ENCODE measurements at places on chromosomes 12 and 14. TPM values are rescaled to one million over a fixed set of nuclear protein-coding genes. Genes with fewer than 3 reads are reported as not detected.
A peak's percentile ranks its signal among the peaks of the same experiment; 100 is the strongest.

DNA sequence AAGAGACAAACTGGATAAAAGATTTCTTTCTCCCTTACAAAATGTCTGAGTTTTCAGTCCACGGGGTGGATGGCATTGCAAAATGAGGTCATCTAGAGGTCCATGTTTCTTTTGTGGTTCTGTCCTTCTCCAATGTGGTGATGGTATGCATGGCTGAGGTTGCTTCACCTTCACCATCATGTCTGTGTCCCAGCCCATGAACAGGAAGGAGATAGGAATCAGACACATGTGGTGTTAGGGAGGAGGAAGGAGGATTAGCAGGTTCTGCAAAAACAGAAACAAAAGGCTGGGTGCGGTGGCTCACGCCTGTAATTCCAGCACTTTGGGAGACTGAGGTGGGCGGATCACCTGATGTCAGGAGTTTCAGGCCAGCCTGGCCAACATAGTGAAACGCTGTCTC lies 11.0 kb upstream of the AEBP2 start:
- DNase-seq: no peak

DNA sequence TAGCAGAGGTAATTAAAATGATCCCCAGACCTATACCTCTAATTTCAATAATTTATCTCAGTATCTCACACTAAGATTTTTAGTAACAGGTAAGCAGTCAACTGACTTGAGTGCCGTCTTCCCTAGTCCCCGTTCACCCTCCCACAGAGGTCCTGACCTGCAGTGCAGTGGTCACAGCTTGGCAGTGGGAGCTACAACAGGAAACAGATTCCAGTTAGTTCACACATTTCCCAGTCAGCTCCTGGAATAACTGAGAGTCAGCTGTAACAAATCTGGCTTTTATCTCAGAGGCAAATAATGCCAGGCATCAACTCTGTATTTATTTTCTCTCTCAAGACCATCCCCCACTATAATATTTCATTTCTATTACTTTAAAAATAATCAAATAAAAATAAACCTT lies 308.2 kb downstream of the ATP23 start:
- no peak for DNase-seq

GLT1D1 gene
- 15.9 TPM for total RNA-seq

PTPRQ gene
- total RNA-seq: 0.30 TPM

- no peak for DNase-seq
Observed at GRCh38 chr14:85295318-85295717, 234.6 kb upstream of the FLRT2 start.

DNA sequence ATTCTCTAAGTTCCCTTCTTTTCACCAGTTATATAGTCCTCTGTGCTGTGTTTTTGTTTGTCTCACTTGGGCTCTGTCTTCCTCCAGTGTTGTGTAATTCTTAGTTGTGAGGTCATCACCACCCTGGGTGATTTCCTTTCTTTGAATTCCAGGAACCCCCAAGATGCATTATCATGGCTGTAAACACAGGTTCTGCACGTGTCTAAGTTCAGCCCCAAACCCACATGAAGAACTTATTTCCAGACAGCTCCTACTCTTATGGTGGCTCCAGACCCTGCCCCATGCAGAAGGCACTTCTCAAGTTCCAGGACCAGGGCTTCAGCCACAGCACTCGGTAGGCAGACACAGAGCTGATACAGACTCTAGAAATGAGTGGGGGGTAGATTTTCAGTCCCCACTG lies 560.5 kb downstream of the BCL11B start:
- no peak for DNase-seq

GRCh38 chr12:72173974-72174373 lies 98.2 kb upstream of the TRHDE start:
- no peak for DNase-seq

GRCh38 chr14:64675312-64675711 lies 28.9 kb upstream of the PLEKHG3 start:
- no peak for DNase-seq

- DNase-seq: no peak
Observed at GRCh38 chr14:40413136-40413535, 980.9 kb upstream of the FBXO33 start.

- DNase-seq: peak; percentile 44
Observed at GRCh38 chr12:7096006-7096932, 4.0 kb upstream of the C1R start.

DNA sequence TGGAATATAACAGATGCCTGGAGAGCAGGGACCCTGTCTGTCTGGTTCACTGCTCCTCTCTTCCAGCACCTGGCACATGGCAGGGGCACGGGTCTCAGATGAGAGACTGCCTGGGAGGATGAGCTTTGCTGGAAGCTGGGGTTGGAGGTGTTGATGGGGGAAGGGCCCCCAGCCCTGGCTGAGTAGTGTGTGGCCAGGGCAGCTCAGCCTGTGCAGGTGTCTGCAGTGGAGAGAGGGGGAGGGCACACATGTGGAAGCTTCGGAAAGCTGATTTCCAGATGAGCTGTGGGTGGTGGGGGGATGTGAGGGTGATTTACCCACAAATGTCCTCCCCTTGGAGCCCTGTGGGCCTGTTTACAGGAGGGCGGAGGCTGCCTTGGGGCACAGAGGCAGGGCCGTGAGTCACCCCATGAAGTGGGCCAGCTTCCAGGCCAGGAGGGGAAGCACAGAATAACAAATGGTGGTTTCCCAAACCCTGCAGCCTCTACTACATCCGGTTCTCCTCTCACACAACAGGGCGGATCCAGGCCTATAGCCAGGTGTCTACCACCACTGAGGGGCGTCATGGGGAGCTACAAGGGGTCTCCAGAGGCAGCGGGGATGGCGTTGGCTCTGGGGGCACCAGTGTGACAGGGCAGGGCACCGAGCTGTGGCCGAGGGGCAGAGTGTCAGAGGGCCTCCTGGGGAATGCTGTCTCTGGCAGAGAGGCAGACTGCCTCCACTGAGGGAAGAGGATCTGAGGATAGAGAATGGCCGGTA lies 11.0 kb downstream of the KRT7 start:
- DNase-seq: no peak

DNA sequence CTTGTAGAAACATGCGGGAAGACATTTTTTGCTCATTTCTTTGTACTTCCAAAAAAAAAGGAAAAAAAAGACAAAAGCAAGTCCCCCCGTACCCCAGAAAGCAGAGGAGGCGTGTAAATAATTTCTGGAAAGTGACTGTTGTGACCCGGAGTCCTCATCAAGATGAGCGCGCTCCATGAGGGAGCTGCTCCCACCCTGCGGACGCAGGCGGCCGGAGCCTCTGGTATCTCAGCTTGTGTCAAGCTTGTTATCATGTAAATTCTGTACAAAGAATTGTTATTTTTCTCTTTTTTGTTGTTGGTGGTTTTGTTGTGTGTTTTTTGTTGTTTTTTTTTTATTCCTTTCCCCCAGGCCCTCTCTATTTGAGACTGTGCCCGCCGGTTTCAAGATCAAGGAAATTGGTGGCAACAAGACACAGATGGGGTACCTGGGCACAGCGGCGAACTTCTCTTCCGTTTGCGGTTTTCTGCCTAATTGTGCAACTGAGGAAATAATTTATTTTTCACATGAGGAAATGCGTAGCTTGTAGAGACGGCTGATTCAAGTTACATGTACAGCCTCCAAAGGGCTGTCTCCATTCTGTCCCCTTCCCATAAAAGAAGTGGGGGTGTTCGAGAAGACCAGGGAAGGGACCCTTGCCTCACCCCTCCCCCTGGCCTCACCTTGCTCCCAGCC lies 27.0 kb downstream of the HPD start:
- DNase-seq: no peak

ZNF384 gene
- total RNA-seq: 20.3 TPM

- DNase-seq: no peak
Observed at GRCh38 chr14:79663453-79663852, 547.9 kb downstream of the DIO2 start.

GRCh38 chr12:122944605-122945592 lies 21.4 kb downstream of the ABCB9 start:
- DNase-seq: no peak

- peak; percentile 33 for DNase-seq
Observed at GRCh38 chr12:52630008-52630500, 11.7 kb upstream of the KRT73 start.

DNA sequence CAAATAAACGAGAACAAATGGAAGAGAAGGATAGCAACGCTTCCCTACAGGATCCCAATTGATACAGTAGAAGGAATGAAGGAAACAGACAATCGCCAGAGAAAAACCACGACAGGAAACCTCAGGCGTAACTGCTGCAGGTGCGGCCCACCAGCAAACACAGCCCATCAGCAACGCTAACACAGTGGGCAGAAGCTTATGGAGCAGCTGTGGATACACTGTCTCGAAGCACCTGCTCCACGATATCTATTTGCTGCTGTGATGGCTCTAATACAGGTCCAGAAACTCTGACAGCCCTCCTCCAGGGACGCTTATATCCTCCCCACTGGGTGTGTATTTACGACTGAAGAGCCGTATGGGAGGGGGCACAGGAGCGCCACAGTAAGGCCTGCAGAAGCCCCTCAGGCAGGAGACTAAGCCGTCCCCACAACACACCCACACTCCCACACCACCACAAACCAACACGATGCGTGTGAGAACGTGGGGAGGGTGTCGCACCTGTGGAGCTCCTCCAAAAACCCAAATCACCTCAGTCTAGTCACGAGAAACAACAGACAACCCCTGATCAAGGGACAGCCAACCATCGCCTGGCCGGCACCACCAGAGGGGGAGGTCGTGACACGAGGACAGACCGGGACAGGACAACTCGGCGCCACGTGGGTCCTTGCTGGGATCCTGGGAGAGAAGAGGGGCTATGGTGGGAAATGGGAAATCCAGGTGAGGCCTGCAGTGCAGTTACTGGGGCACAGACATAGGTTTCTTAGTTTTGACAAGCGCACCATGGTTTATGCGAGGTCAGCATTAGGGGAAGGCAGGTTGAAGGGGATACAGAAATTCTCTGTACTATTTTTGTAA lies 24.0 kb downstream of the POLE start:
- no peak for DNase-seq

- no peak for DNase-seq
Observed at GRCh38 chr14:92934196-92935085, 11.5 kb downstream of the CHGA start.

GRCh38 chr12:12533238-12533829 lies 29.3 kb downstream of the DUSP16 start:
- DNase-seq: no peak

- no peak for DNase-seq
Observed at GRCh38 chr14:64758025-64758521, 53.8 kb downstream of the PLEKHG3 start.

DNA sequence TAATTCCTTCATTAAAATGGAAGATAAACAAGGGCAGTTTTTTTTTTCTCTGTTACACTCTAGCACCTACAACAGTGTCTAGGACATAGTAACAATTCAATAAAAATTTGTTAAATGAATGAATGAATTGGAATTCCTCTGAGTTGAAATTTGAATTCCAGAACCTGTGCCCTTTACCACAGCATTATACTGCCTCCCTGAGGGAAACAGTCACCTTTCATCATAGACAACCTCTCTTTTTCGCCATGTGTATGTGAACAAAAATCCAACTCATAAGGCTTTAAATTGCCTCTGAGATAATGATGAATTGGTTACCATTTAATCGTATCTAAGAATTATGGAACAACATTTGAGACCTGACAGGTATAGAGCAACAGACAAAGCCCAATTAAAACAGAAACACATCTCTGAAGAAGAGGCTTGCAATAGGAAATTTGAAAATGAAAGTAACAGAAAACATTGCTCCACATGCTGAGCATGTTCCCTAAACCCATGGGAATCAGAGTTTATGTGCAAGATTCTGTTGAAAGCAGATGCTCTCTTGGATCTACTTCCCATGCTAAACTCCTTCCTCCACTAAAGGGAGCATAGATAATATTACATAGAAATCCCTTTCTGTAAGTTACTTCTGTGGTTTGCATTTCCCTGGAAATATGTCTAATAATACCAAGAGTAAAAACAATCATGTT lies 657.8 kb downstream of the GALC start:
- no peak for DNase-seq

DNA sequence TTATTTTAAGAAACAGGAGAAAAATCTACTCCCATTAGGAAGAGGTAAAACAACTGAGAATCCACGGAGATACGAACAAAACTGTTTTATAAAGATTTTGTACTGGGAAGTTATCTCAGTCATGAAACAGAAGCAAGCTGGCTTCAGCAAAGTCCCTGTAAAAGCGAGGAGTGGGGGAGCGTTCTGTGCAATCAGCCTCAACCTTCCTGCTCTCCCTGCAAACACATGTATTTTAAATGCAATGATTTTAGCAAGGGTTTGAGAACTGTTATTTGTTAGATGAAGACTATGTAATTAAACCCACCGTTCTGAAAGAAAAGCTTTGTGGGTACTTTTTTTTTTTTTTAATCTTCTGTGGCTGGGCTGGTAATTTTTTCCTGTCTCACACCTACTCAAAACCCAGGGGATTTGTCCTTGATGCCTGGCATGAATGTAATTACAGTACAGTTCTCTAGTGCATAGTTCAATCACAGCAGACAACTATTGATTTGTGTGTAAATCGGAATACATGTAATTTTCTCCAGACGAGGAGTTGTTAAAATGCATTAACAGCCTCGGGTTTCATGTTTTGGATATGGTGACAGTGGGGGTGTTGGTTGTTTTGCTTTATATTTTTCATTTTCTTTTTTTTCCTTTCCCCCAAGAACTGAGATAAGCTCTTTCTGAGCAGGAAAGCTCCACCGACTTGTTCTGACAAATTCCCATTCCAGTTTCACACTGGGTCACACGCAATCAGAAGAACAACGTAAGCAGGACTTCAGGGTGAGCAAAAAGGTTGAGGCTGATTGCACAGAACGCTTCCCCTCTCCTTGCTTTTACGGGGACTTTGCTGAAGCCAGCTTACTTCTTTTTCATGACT lies 153.6 kb downstream of the PHLDA1 start:
- DNase-seq: no peak

DNA sequence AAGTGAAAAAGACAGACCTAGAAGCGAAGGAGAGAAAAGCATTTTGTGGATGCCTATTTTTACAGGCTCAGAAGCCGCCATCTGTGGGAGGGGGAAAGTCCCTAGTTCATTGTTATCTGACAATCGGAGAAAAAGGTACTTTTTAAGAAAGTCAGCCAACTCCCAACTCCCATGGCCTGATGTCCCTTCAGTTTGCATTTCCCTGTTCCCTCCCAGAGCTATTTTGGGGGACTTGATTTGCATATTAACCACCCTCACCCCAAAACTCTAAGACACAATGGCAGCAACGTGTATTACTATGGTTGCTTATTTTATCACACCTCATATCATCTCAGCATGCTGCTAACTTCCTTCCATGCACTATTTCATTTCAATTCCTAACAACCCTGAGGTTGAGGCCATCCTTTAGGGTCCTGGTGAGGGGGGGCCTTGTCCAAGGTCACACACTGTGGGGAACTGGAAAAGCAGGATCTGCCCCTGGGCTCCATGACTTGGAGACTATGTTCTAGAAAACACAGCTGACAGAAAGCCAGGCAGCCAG lies 18.7 kb downstream of the HVCN1 start:
- DNase-seq: no peak

- no peak for DNase-seq
Observed at GRCh38 chr14:41782511-41782910, 175.8 kb downstream of the LRFN5 start.

GRCh38 chr14:73796415-73796814 lies 55.2 kb upstream of the PTGR2 start:
- no peak for DNase-seq

DNA sequence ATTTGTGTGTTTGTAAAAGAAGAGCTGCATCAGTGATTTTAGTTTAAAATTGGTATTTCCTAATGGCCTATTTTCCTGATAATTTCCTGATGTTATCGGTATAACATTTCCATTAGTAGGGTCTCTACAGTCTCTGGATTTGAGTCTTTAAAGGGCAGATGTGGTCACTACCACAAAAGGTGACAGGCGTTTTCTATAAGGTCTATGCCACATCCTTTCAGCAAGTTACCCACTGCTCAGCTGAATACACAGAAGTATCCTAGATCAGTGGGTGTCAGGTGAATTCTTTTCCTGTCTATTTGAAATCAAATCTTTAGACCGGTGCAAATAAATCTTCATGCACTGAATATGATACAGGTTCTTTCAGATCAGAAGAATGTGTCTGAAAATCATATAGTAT lies 90.2 kb downstream of the LIN7A start:
- DNase-seq: no peak

Measured in left lobe of liver (tissue), 2 donors.